Astrocyte of the spinal cord (primary cell): ENCODE measurements at places on chromosomes 5 and 9.

- peak; percentile 45 for DNase-seq
Measured at GRCh38 chr5:152142840-152143469, 218.3 kb upstream of the GLRA1 start.

DNA sequence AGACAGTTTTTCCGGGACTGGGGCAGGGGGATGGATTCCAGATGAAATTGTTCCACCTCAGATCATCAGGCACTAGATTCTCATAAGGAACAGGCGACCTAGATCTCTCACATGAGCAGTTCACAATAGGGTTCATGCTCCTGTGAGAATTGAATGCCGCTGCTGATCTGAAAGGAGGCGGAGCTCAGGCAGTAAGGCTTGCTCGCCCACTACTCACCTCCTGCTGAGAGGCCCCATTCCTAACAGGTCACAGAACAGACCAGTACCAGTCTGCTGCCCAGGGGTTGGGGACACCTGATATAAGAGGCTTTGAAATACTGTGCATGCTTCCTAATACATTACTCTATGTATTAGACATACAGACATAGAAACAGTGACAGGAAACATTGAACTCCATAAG, 41.1 kb downstream of the PTPRD start:
- no peak for DNase-seq

GRCh38 chr5:139406963-139407362, 3.1 kb upstream of the SPATA24 start:
- no peak for DNase-seq

DNA sequence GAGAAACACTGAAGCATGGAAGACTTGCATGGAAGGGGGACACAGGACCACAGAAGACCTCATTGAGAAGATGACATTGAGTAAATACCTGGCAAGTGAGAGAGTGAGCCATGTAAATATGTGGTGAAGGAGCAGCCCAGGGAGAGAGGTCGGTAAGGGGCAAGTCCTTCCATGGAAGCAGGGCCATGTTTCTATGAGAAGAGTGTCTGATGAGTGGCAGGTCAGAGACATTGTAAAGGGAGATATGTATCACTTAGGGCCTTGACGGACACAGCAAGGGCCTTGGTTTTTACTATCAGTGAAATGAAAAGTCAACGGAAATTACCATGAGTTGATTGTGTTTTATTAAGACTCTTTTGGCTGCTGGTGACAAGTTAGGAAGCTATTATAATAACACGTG, 336.4 kb downstream of the PLK2 start:
- DNase-seq = no peak

GRCh38 chr9:86741311-86742208, 205.7 kb downstream of the GAS1 start:
- peak; percentile 77 for DNase-seq

GRCh38 chr5:78797936-78798672, 149.5 kb upstream of the LHFPL2 start:
- no peak for DNase-seq

DNA sequence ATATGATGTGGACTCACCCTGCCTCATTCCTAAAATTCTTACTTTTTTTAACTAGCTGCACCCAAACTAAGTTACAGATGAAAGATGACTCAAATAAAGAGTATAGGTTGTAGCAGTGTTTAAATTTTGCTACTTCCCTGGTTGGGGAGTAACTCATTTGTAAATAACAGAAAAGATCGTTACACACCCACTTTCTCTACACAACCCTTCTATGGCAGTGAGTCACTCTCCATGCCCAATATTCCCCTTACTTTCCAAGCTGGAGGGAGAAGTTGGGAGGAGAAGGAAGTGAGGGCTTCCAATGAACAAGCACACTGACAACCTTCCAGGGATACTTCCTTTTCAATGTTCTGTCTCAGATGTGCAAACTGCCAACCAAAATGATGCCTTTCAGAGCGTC, 1.9 kb downstream of the RASEF start:
- DNase-seq = peak; percentile 15

- no peak for DNase-seq
Measured at GRCh38 chr9:37511016-37512010, 25.6 kb downstream of the POLR1E start.

GRCh38 chr5:115388240-115388639, 91.8 kb upstream of the CCDC112 start:
- DNase-seq = no peak

DNA sequence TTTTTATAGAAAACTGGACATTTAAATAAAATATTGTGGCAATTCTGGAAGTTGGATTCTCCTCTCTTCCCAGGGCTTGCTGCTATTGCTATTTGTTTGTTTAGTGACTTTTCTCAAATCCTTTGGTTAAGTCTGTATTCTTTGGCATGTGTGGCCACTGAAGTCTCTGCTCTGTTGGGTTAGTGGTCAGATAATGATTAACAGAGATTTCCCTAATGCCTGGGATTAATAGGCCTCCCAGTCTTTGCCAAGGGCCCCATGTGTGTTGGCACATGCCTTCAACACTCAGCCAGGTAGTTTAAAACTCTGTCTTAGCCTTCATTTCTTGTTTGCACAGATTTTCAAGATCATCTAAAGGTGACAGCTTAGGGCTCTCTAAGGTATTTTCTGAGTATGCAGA, 92.8 kb upstream of the EPB41L4A start:
- no peak for DNase-seq

DNA sequence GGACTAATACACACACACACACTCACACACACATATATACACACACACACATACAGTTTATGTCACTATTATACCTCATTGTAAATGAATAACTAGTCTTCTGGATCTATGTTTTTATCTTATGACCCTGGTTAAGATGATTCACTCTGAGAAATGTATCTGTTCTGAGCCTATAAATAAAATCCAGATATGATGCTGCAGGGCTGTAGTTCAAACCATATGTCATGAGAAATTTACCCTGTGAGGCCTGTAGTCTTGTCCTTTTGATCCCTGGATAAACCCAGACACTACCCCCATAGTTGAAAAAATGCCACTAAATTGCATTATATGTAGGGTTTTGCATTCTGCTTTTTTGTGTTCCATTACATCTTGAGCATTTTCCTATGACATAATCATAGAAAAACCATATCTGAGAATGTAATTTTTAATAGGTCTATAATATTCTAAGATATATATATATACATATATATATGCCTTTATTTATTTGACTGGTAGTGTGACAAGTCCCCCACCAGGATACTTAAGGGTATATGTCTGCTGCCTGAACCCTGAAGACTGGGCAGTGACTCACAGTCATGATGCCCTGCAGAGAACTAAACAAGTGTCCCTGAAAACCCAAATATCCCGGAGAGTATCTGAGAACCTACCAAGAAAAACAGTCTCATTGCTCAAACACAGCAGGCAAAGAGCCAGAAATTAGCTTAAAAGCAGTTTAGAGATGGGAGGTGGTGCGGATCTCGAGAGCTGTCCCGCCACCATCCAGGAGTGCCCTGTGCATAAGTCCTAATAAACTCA, 18.4 kb upstream of the ALDOB start:
- peak; percentile 81 for DNase-seq

GRCh38 chr5:148641735-148642134, 12.6 kb downstream of the HTR4 start:
- DNase-seq = no peak

DNA sequence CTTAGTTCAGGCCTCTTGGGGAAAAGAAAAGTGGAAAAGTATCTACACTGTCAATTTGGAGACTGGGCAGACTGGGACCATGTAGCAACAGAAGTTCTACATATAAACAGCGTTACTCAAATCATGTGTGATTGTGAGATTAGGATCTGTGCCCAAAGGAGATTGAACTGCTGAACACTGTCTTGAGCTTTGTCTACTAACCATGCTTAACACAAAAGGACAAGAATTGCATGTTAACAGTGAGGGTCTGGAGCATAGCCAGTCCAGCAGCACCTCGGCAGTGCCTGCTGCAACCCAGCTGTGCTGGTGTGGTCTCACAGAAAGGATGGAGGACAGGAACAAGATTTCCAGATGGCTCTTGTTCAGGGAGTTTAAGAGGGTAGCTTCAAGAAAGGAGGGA, 5.7 kb downstream of the PAM start:
- DNase-seq = peak; percentile 43
